Stimulated activated CD4-positive, alpha-beta T cell treated with anti-CD3 and anti-CD28 coated beads, Interleukin-4, amount 100 ng/mL, for 1 hour (primary cell): ENCODE measurements at places on chromosomes 4 and X.

- DNase-seq, result no peak
These were observed 92.7 kb downstream of the MFAP3L start for GRCh38 chr4:169933531-169933930.

DNA sequence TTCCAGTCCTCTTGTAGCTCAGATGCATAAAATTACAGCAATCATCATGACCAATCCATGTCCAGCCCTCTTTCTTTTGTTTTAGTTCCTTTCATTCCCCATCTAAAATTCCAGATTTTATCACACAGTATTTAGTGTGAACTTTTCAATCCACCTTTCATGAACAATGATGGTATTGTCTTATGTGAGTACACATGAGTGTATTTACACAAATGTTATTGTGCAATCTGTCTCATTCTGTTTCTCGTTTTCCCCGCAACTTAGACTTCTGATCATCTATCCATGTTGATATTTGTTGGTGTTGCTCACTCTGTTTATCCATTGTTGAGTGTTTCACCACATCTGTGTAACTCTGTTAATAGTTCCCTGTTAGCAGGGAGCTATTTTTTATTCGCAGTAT, 9.4 kb upstream of the RASGEF1B start:
- DNase-seq, result no peak

GRCh38 chrX:15349046-15349445, 13.7 kb upstream of the PIGA start:
- DNase-seq, result no peak

DNA sequence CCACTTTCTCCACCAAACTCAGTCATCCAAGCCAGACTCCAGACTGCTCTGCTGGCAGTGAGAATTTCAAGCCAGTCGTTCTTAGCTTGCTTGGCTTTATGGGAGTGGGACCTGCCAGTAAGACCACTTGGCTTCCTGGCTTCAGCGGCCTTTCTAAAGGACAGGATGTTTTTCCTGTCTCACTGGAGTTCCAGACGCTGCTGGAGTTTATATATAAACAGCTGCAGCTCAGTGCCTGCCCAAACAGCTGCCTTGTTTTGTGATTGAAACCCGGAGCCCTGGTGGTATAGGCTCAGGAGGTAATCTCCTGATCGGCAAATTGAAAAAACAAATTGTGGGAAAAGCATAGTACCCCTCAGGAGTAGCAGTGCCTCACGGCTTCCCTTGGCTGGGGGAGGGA, 1165.8 kb upstream of the ADGRL3 start:
- DNase-seq, result no peak

- no peak for DNase-seq
These were observed 65.0 kb downstream of the STAG2 start for GRCh38 chrX:124026529-124026928.

- no peak for DNase-seq
These were observed 257.4 kb upstream of the NOCT start for GRCh38 chr4:138758196-138758595.

GRCh38 chrX:37580080-37580479, 8.6 kb downstream of the LANCL3 start:
- DNase-seq, result no peak

GRCh38 chr4:148052448-148052847, 320.6 kb downstream of the ARHGAP10 start:
- no peak for DNase-seq

DNA sequence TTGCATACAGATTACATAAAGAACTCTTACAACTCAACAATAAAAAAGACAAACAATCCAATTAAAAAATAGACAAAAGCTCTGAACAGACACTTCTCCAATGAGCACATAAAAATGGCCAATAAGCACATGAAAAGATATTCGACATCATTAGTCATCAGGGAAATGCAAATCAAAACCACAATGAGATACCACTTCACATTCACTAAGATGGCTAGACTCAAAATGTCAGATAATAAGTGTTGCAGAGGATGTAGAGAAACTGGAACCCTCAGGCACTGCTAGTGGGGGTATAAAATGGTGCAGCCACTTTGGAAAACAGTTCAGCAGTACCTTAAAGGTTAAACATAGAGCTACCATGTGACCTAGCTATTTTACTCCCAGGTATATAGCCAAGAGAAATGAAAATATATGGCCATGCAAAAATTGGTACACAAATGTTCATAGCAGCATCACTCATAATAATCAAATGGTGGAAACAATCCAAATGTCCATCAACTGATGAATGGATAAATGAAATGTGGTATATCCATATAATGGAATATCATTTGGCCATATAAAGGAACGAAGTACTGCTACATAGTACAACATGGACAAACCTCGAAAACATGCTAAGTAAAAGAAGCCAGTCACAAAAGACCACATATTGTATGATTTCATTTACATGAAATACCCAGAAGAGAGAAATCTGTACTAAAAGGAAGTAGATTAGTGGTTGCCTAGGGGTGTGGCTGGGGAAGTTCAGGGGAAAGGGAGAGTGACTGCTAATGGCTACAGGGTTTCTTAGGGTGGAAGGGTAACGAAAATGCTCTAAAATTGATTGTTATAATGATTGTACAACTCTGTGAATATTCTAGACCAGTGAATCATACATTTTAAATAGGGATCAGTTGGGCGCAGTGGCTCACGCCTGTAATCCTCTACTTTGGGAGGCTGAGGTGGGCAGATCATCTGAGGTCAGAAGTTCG, 29.4 kb downstream of the SASH3 start:
- DNase-seq, result no peak

- no peak for DNase-seq
These were observed 51.2 kb downstream of the INTS12 start for GRCh38 chr4:105657117-105657765.
